Thoracic aorta (tissue), 2 donors: ENCODE measurements at places on chromosomes 5 and 9. TPM values are rescaled to one million over a fixed set of nuclear protein-coding genes. Genes with fewer than 3 reads are reported as not detected.

- DNase-seq = no peak
Measured at GRCh38 chr5:1052641-1053390, 44.2 kb downstream of the NKD2 start.

- DNase-seq = no peak
Measured at GRCh38 chr5:162068412-162068811, 839 bp downstream of the GABRG2 start.

- DNase-seq = no peak
Measured at GRCh38 chr5:133145436-133146170, 93.8 kb downstream of the HSPA4 start.

The MEF2C gene
- total RNA-seq = 104 TPM

DNA sequence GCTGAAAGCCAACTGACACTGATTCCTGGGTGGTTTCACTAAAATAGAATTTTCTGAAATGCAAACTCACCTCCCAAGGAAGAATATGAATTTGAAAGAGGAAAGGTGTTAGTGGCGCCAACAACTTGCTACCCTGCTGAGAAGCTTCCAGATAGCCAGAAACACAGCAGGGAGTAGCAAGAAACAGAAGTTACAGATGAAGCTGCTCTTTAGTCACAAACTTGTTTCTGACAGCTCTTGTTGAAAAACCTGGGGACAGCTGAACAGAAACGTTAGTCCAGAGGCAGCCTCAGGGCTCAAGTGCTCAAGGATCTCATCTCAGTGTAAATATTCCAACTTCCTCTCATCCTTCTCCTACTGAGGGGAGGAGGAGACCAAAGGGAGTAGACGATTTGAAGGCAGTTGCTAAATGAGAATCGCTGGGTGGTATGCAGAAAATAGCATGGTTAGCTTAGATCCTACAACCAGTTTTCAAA, 184.1 kb downstream of the PDE4D start:
- no peak for DNase-seq

DNA sequence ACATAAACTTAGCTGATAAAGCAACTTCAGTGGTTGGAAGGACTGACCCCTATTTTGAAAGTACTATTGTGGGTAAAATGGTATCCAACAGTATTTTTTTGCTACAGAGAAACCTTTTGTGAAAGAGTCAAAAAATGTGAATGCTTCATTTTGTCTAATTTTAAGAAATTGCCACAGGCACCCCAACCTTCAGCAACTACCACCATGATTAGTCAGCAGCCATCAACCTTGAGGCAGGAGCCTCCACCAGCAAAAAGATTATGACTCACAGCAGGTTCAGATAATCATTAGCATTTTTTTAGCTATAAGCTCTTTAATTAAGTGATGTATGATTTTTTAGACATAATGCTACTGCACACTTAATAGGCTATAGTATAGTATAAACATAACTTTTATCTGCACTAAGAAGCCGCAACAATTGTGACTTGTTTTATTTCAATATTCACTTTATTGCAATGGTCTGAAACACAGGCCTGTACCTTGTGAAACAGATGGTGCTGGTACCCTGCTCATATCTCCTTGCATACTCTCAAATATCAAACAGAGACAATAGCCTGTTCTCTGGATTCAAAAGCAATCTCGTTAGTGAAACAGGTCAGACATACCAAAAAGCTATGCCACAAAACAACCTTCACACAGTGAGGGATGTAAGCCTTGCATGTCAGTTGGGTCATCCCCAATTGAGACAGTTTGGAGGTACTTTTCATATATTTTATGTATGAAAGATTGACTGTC, 261.2 kb upstream of the FAM174A start:
- no peak for DNase-seq

DNA sequence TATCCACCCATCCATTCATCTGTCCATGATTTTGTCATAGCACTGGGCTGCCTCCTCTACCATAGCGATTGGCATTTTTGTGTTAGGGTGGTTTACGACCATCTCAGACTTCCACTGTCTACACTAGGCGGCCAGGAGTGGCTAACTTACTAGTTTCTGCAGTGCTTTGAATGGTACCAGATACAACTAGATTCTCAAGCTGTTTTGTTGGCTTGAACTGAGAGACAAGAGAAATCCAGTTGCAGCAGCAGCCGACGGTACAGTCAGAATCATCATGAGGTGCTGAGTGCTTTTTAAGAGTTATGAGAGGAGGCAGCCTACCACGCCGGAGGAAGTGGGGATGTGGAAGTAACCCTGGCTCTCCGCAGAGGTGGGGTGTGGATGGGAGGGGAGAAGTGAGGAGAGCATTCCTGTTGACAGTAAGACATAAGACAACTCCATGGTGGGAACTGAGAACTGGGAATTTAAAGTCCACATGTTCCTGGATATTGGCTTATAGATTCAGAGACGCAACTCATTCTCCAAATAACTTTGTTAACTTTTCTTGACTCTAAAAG, 27.9 kb downstream of the COL5A1 start:
- no peak for DNase-seq
